ENCODE measurements at places on chromosomes 3 and 15.

- DNase-seq: no peak
Measured at GRCh38 chr15:75454471-75455378, 3.2 kb upstream of the SIN3A start.

DNA sequence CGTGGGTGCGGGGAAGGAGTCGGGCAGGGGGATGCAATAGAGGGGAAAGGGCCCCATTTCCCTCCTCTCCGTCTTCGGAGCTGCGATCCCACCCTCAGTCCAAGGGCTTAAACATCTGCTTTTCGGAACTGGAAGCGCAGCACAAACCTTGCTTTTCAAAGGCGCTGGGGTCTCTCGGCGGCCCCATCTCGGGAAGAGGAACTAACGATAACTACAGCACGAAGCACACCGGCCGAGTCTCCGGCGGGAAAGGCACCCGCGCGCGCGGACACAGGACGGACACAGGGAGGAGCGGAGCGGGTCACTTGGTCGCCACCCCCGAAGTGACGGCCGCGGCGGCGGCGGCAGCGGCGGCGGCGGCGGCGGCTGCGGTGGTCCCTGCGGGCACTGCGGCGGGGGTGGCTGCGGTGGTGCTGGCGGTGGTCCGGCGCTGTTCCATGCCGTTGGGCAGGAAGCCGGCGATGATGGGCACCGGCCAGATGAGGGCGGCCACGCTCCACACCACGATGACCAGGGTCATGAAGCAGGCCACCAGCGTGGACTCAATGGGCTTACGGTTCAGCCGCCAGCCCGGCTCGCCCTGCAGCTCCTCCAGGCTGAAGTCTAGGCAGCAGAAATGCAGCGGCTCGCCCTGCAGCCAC lies 1.1 kb downstream of the TMEM158 start:
- DNase-seq: peak; percentile 68

- no peak for DNase-seq
Measured at GRCh38 chr3:81308306-81308705, 453.1 kb downstream of the GBE1 start.

- no peak for DNase-seq
Measured at GRCh38 chr3:102269406-102269805, 165.4 kb upstream of the ZPLD1 start.

GRCh38 chr3:148230473-148230872 lies 467.2 kb upstream of the AGTR1 start:
- no peak for DNase-seq

GRCh38 chr3:125186800-125187598 lies 25.5 kb downstream of the SLC12A8 start:
- no peak for DNase-seq

DNA sequence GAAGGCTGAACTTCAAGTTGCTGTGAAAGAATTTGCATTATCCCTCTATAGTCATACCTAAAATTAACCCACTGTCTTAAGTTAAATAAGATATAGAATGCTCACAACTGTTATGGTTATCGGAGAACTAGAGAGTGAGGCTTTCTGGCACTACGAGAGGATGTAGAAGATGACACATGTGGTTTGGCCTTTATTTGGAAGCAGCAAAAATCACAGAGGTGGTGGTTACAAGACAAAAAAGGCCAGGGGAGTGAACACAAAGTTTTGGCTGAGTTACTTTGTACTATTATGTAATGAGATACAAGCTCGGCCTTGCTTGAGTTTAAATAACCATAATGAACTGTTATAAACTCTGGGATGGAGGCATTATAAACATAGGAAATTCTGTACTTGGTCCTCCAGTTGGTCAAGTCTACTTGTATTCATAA lies 78.3 kb upstream of the ICE2 start:
- no peak for DNase-seq

- DNase-seq: no peak
Measured at GRCh38 chr3:66083784-66084213, 45.1 kb upstream of the MAGI1 start.

DNA sequence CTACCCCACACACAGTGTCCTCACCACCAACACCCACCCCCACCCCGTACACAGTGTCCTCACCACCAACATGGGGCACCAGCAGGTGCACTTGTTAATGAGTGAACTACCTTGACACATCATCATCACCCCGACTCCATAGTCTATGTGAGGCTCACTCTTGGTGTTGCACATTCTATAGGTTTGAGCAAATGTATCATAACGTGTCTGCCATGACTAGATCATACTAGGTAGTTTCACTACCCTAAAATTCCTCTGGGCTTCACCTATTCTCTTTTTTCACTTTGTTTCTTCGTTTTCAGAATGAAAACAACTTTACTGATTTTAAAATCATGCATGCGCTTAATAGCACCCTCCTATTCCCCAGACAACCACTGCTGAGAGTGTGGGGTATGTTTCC lies 102.6 kb upstream of the SLC6A6 start:
- DNase-seq: no peak

GRCh38 chr15:74167891-74168331 lies 5.6 kb upstream of the ISLR start:
- DNase-seq: no peak

GRCh38 chr3:9064850-9065249 lies 101.6 kb upstream of the RAD18 start:
- no peak for DNase-seq

- DNase-seq: no peak
Measured at GRCh38 chr15:80706161-80706560, 11.1 kb downstream of the ABHD17C start.

GRCh38 chr15:31847961-31848360 lies 182.4 kb upstream of the CHRNA7 start:
- no peak for DNase-seq

DNA sequence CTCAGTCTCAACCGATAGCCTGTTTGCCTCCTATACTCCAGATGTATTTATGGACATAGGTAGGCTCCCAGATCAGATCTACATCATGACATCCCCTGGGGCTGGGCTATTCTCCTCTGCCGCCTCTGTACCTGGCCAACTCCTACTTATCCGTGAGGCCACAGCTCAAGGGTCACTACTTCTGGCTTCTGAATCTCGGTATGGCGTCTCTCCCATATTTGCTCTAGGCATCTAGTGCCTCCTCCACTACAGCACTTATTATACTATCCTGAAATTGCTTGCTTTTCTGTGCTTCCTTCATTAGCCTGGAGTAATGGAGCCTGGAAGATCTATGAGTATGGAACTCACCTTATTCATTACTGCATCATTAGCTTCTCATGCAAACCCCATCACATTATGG lies 172.6 kb upstream of the WNT5A start:
- no peak for DNase-seq

DNA sequence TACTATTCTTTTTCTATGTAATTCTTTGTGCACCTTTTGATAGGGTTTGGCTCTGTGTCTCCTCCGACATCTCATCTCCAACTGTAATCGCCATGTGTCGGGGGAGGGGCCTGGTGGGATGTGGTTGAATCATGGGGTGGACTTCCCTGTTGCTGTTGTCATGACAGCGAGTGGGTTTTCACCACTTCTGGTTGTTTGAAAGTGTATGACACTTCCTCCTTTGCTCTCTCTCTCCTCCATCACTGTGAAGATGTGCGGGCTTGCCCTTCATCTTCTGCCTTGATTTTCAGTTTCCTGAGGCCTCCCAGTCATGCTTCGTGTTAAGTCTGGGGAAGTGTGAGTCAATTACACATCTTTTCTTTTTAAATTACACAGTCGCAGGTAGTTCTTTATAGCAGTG lies 225.8 kb upstream of the DPPA4 start:
- DNase-seq: no peak

- DNase-seq: no peak
Measured at GRCh38 chr3:58612830-58613229, 35.6 kb upstream of the FAM107A start.

DNA sequence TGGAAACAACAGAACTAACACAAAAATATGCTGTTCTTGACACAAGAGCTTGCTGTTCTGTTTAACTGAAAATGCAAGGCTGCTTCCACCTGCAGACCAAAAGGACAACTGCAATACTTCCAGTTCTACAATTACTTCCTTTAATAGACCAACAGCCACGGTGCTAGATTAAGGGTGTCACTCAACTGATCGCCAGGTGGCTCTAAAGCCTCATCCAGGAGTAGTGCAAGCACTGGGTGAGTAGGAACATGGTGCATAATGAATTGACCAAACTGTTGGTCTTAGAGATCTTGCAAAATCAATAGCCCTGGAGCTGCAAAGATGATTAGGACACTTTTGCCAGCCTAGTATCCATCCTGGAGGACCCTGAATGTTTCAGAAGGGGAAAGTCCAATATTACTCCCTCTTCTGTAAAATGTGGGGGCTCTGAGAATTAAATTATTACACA lies 3.6 kb upstream of the CLDN16 start:
- DNase-seq: peak; percentile 48

- DNase-seq: no peak
Measured at GRCh38 chr3:35254917-35255316, 384.4 kb upstream of the ARPP21 start.

- DNase-seq: no peak
Measured at GRCh38 chr15:41933771-41934170, 38.6 kb downstream of the EHD4 start.

DNA sequence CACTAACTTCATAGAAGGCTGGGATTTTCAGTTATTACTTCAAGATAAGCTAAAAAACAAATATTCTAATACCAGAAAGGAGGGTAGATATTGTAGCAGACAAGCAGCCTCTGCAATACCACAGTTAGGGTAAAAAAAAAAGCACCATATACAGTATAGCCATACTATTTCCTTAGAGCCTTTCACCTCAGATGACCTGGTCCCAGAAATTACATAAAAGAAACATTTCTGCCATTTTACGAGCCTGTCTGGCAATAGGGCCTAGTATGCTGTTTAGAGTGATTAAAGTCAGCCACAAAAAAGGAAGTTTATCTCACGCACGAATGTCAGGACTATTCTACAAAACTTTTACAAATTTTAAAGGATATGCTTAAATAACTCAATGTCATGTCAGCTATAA lies 1016.6 kb downstream of the PLOD2 start:
- no peak for DNase-seq

DNA sequence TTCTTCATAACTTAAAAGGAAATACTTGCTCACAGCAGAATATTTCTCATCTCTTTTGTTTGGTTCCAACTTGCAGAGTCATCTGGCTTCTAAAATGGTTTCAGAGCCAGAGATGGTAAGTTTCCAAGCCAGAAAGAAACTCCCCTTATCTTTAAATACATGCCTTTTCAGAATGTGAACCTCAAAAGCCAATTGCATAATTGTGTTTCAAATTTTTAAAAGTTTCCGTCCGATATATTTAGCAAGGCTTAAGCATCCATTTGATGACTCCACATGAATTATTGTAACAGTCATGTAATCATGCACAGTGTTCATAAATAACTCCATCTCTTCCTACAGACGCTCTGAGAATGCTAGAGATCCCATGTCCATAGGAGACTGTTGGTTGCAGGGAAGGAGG lies 40.6 kb upstream of the C3orf80 start:
- DNase-seq: no peak

DNA sequence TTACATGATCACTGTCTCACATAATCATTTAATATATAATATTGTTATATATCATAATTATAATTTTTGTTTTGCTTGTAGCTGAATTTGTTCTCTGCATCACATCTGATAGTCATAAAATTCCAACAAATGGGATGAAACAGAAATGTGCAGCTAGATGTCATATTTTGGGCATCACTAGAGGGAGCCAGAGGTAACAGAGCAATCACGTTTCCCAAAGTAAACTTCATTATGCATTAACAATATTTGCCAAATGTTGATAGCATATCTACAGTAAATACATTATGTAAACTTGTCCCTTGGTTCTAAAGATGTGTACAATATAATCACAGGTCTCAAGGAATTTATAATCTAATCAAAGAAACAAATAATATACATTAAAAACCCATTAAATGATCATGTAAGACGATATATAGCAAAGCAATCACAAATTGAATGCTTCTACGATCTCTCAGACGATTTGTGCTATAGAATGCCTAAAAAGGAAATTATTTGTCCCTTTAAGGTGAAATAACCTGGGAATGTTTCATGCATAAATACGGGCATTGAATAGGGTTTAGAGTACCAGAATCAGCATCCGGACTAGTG lies 234.2 kb upstream of the MCTP2 start:
- DNase-seq: no peak

DNA sequence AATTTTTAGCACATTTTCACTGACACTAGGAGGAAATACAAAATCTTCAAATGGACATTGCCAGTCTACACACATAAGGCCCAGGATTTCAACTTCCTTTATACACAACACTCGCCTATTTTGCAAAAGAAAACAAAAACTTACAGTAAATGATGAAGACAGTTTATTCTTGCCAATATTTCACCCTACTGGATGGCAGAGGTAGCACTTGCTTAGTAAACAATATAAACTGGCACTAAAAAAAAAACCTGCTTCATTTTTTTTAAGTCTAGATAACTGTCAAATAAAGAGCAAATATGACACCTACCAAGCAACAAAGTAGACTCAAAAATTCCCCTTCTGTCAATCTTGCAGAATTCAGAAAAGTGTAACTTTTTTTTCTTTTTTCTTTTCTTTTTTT lies 204.0 kb downstream of the VPS13C start:
- no peak for DNase-seq

DNA sequence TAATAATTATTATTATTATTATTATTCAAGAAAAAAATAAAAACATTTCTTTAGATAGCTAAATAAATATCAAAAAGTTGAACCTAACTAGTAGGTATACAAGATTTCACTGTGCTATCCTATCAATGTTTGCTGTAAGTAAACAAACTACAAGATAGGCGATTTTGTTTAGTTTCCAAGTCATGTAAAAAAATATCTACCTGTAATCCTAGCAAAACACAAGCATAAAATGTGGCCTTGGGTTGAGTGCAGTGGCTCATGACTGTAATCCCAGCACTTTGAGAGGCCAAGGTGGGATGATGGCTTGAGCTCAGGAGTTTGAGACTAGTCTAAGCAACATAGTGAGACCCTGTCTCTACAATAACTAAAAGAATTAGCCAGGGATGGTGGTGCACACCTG lies 71.6 kb upstream of the CSPG5 start:
- DNase-seq: no peak

DNA sequence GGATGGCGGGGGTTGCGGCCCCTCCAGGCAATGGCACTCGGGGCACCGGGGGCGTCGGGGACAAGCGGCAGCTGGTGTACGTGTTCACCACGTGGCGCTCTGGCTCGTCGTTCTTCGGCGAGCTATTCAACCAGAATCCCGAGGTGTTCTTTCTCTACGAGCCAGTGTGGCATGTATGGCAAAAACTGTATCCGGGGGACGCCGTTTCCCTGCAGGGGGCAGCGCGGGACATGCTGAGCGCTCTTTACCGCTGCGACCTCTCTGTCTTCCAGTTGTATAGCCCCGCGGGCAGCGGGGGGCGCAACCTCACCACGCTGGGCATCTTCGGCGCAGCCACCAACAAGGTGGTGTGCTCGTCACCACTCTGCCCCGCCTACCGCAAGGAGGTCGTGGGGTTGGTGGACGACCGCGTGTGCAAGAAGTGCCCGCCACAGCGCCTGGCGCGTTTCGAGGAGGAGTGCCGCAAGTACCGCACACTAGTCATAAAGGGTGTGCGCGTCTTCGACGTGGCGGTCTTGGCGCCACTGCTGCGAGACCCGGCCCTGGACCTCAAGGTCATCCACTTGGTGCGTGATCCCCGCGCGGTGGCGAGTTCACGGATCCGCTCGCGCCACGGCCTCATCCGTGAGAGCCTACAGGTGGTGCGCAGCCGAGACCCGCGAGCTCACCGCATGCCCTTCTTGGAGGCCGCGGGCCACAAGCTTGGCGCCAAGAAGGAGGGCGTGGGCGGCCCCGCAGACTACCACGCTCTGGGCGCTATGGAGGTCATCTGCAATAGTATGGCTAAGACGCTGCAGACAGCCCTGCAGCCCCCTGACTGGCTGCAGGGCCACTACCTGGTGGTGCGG lies 1.9 kb downstream of the CHST2 start:
- peak; percentile 70 for DNase-seq

GRCh38 chr15:67110361-67110781 lies 45.0 kb downstream of the SMAD3 start:
- no peak for DNase-seq

Measured in left lung (tissue), 14 donors.